H4 (cell line): ENCODE measurements at places on chromosomes 5 and 9.

- no peak for DNase-seq
Measured at GRCh38 chr5:72380492-72381274, 60.5 kb downstream of the PTCD2 start.

DNA sequence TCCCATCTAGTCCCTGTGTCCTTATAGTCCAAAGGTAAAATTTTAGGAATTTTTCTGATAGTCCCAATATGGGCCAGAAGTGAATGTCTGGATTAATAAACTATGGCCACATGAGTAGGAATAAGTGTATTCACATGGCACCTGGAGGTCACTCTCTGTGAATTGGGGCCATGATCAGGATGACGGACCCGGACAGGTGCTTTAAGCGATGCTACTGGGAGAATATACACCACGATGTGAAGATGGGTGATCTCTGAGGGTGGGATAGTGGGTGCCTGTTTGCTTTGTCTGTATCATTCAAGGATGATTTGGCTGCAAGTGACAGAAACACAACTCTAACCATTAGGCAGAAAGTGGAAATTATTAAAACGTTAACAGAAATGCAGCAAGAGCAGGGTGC lies 101.2 kb downstream of the UGCG start:
- DNase-seq: no peak

- DNase-seq: no peak
Measured at GRCh38 chr9:28037968-28038367, 464.7 kb upstream of the C9orf72 start.

DNA sequence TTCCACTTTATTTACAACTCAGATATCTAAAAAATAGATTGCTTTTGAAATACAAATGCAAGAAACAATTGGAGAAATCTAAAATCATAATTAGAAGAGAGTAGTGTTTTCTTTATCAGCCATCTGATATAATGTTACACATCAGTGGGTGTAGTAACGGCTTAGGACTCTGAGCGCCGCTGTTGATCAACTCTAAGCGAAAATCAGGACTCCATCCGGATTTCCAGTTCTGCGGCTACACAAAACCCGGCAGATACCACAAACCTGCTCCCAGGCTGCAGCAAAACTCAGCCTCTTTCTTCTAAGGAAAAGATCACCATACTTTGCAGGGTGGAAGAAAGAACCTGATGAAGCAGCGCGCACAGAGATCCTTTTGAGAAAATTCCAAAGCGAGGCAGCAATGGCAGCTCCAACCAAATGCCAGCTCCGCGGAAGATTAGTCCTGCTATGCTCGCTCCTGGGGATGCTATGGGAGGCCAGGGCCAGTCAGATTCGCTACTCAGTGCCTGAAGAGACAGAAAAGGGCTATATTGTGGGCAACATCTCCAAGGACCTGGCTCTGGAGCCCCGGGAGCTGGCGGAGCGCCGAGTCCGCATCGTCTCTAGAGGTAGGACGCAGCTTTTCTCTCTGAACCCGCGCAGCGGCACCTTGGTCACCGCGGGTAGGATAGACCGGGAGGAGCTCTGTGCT lies at the start of gene PCDHGA9:
PCDHGA9 (plus strand) TSS at position 226 of the 691 bp plus-strand sequence; CDS start at position 401, 175 bp downstream.
- no peak for DNase-seq
